ENCODE measurements at places on chromosomes 2 and 18.

DNA sequence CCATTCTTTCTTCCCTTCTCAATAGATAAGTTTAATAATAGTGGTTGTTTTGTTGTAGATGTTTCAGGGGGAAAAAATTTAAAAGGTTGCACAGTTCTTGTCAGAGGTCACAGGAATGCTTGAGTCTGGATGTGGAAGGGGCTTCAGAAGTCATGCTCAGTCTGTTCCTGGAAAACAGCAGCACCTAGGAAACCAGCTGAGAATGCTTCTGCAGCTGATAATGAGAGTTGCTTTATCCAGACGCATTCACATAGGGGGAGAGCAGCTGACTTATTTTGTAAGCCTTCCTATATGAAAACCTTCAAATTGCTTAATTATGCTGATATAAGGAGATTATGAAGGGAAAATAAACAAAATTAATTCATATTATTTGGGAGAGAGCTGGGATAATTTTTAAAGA is 235.5 kb downstream of the GULP1 start:
- no peak for DNase-seq

- DNase-seq, result no peak
These were observed 247.3 kb upstream of the SP5 start for GRCh38 chr2:170467568-170468422.

GRCh38 chr18:22340331-22340730 is 77.4 kb downstream of the CTAGE1 start:
- DNase-seq, result no peak

DNA sequence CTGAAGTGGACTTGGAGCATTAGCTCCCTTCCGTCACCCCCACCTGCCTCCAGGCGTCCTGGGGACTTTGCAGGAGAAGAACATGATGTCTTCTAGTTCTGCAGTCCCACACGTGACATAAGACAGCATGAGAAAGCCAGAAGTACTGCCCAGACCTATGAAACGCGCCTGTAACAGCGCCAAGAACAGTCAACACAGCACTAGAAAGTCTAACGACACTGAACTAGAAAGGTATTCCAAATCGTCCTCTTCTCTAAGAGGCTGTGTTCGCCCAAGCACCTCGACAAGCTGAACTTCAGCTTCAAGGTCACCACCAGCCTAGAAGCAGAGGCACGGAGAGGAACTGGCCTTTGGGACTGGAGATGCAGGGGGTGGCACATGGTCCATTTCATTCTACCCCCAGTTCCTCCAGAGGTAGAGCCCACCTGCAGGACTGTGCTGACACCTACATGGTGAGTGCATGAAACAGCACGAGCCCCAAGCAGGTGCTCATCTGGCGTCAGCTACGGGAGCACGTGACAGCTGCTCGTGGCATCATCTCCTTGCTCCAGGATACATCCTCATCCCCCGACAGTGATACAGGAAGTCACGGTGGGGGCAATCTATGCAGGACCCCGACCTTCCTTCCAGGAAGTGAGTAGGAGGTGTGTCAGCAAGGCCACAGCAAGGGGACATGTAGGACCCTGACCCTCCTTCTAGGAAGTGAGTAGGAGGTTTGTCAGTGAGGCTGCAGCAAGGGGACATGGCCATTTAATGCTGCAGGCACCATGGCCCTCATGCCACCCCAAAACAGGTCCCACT is 3.7 kb downstream of the HDAC4 start:
- no peak for DNase-seq

DNA sequence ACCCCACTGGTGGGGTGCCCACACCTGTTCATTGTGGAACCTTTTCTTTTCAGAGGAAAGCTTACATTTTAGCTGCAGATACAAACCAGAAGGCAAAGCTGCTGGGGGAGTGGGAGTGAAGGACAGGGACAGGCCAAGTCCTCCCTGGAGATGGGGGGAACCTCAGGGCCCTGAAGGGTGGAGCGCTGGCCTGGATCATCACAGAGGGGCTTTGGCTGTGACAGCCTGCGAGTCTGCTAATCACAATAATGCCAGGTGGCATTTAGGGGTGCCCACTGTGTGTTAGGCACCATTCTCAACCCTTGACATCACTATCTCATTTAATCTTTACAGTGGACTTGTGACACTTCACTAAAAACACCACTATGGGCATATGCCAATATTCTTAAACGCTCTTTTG is 27.4 kb downstream of the KCTD1 start:
- no peak for DNase-seq

GRCh38 chr2:17301437-17301836 is 216.8 kb downstream of the RAD51AP2 start:
- DNase-seq, result no peak

DNA sequence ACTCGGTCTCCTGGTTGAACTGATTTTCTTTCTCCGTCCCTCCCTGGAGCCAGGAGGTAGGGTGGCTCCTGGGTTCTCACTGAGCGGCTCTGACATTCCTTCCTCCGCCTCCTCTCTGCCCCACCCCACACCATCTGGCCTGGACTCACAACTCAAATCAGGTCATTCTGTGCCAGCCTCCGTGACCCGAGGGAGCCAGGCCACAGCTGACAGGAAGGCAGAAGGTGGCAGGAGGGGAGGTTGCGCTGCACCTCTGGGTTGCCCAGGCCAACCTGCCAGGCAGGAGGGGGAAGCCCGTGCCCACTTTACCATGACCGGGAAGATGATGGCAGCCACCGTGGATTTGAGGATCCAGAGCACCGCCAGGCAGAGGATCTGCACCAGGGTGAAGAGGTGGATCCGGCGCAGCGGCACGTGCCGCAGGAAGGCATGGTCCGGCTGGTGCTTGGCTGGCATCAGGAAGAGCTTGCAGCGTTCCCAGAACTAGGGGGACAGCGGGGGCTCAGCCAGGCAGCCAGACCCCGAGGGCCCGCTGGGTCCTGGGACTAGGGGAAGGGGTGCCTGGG is 28.3 kb downstream of the MTHFD2 start:
- no peak for DNase-seq

DNA sequence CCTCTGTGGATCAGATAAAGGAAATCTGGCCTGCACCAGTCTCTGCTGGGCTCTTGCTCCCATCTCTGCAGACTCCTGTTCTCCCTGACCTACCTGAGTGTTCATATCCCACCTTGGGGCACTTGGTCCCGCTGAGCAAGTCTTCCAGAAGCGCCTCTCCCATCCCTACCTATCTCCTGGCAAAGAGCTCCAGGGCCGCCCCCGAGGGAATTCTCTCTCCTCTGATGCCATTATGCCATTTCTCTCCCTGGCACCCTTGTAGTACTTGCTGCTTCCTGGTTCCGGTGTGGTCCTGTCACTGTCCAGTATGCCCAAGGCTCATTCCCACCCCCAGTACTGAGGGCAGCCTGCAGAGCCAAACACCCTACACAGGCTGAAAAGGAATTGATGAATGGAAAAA is 99.8 kb downstream of the KLHL29 start:
- no peak for DNase-seq
